ENCODE measurements at places on chromosomes 2 and 18.

DNA sequence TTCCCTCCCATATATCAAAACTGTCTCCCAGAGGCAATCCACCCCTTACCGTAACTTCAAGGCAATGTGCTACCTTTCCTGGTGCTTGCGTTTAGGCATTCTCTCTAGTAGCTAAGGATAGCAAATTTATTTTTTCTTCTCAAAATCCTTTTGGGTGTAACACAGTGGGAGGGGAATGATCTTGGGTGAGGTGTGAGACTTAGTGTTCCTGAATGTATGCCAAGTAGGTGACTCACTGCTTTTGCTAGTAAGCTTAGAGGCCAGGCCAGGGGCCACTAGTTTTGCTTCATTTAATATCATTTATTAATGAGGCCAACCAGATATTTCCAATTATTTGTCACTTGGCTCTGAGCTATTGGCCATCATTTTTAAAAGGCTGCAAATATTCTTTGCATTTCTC lies 135.5 kb downstream of the NAPG start:
- no peaks in the 10 kb centered on the region for H3K27me3 ChIP-seq
- H3K27ac ChIP-seq = no peak overlapping the region
- H3K4me3 ChIP-seq = no peak overlapping the region
- DNase-seq = no peak
- H3K4me1 ChIP-seq = no peaks in the 10 kb centered on the region

GRCh38 chr2:131046028-131046917 lies 47.0 kb downstream of the FAM168B start:
- no peak overlapping the region for H3K4me3 ChIP-seq
- no peak for DNase-seq
- no peaks in the 10 kb centered on the region for H3K27me3 ChIP-seq
- no peaks in the 10 kb centered on the region for H3K4me1 ChIP-seq

DNA sequence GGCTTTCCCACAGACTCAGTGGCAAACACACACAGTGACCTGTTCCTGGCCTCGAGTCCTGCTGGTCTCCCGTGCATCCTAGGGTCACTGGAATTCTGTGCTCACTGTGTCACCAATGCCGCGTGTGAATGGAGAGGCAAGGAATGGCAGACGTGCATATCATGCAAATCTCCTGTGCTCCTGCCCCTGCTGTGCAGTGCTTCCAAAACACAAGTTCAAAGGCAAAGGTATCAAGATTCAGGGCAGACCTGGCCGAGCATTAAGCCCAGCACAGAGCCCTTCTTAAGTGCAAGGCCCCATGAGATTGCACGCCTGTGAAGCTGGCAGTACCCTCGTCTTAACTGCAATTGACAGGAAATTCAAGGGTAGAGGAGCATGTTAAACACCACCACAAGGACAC lies 129.1 kb downstream of the NDUFA10 start:
- no peak for DNase-seq
- no peak overlapping the region for H3K4me3 ChIP-seq
- H3K36me3 ChIP-seq = no peaks in the 10 kb centered on the region
- H3K4me1 ChIP-seq = no peaks in the 10 kb centered on the region
- H3K27ac ChIP-seq = no peak overlapping the region
- peaks cover 2% of the 10 kb centered on the region for H3K27me3 ChIP-seq

- no peaks in the 10 kb centered on the region for H3K27me3 ChIP-seq
- H3K4me3 ChIP-seq = no peak overlapping the region
- no peak overlapping the region for H3K27ac ChIP-seq
These were observed 38.1 kb downstream of the NUP35 start for GRCh38 chr2:183162362-183162761.

- H3K36me3 ChIP-seq = no peaks in the 10 kb centered on the region
- no peak overlapping the region for H3K4me3 ChIP-seq
- H3K27me3 ChIP-seq = no peaks in the 10 kb centered on the region
- no peak for DNase-seq
- H3K27ac ChIP-seq = no peak overlapping the region
- no peaks in the 10 kb centered on the region for H3K4me1 ChIP-seq
These were observed 156.9 kb upstream of the ITGA6 start for GRCh38 chr2:172270278-172271079.

DNA sequence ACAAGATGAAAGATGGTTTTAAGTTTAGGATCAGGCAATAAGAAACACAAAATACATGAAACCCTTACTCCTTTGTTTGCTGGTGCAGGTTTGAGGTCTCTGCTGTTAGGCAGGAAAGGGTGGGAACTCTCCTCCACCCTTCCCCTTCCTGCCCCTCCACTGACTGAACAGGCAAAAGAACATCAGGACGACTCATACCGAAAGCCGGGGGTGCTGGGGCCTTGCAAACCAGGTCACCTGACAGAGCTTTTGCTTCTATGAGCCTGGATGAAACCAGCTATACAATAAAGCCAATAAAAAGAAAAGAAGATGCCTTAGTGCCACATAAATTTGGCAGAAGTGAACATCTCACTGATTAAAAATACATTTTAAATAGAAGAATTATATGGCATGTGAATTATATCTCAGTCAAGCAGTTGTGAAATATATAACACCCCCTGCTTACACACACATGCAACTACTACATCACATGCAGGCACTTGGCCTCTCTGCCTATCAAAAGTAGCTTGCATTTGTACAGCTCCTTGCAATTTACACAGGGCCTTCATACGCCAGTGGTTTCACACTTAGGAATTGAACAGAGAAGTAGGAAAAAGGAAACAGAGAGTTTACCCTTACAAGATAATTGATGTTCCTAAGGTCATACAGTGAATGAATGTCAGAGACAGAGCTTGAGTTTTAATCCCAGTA lies 215.1 kb upstream of the TRIB2 start:
- DNase-seq = no peak
- H3K27ac ChIP-seq = no peak overlapping the region
- no peak overlapping the region for H3K4me3 ChIP-seq
- no peaks in the 10 kb centered on the region for H3K27me3 ChIP-seq

- no peak overlapping the region for H3K27ac ChIP-seq
- no peaks in the 10 kb centered on the region for H3K27me3 ChIP-seq
- no peaks in the 10 kb centered on the region for H3K4me1 ChIP-seq
- peaks cover 3% of the 10 kb centered on the region for H3K36me3 ChIP-seq
- no peak for DNase-seq
These were observed 118.4 kb upstream of the DAPL1 start for GRCh38 chr2:158676696-158677095.

DNA sequence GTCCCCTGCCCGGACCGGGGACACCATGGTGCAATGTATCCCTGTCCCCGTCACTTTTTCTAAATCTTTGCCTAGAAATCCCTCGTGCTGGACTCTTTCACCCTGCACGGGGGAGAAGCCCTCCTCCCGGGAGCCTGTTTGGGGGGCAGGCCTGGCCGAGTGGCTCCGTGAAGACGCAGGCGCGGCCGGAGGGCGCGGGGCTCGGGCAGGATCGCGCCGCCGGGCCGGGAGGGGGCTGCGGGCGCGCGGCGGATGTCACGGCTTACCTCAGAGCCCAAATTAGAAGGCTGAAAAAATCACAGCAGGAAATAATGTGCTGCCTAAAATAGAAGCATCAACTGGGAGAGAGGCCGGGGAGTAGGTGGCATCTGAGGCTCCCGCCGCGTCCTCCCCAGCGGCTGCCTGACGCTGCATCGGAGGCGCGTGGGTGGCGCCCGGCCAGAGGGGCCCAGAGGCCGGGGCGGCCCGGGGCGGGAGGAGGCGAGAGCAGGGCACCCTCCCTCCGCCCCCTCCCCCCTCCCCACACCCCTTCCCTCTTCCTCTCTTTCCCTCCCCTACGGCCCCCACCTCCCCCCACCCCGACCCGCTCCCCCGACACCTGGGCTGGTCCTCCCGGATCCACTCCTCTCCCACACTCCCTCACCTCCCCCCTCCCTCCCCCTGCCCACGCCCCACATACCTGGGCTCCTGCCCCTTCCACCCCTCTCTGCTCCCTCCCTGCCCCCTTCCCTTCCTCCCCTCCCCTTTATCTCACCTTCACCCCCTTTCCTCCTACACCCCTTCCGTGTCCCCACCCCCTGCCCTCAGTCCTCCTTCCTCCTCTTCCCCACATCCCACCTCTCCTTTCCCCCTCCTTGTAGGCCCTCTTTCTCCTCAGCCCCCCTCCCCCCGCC lies 51.9 kb downstream of the SLC4A1AP start:
- no peak for DNase-seq
- H3K27me3 ChIP-seq = no peaks in the 10 kb centered on the region
- peaks cover 18% of the 10 kb centered on the region for H3K4me1 ChIP-seq
- H3K27ac ChIP-seq = peak overlapping the region; percentile 35
- H3K36me3 ChIP-seq = no peaks in the 10 kb centered on the region
- H3K4me3 ChIP-seq = peak overlapping the region; percentile 46

DNA sequence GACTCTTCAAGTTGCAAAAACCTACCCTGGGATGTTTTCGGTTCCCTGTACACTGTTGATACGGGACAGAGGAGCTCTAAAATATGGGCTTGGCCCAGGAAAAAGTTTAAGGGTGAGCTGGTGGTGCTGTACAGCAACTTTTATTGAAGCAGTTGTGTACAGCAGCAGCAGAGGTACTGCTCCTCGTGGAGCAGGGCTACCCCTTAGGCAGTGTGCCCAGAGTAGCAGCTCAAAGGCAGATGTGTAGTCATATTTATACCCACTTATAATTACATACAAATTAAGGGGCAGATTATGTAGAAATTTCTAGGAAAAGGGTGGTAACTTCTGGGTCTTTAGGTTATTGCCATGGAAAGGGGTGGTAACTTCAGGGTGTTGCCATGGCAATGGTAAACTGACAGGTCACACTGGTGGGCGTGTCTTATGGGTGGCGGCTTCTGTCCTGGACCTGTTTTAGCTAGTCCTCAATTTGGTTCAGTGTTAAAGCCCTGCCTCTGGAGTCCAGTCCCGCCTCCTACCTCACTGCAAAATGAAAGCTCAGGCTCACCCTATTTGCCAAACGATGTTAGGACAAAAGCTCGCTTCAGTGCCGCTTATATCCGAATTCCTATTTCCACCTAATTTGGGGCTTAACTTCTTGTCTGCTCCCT lies 203.2 kb downstream of the ETAA1 start:
- no peak overlapping the region for H3K4me3 ChIP-seq
- no peaks in the 10 kb centered on the region for H3K4me1 ChIP-seq
- H3K36me3 ChIP-seq = no peaks in the 10 kb centered on the region
- H3K27ac ChIP-seq = no peak overlapping the region
- no peak for DNase-seq

GRCh38 chr2:39127973-39128372 lies 7.1 kb upstream of the SOS1 start:
- H3K36me3 ChIP-seq = no peaks in the 10 kb centered on the region
- H3K27ac ChIP-seq = no peak overlapping the region
- no peak overlapping the region for H3K4me3 ChIP-seq
- no peaks in the 10 kb centered on the region for H3K27me3 ChIP-seq
- no peak for DNase-seq
- H3K4me1 ChIP-seq = peaks cover 8% of the 10 kb centered on the region

DNA sequence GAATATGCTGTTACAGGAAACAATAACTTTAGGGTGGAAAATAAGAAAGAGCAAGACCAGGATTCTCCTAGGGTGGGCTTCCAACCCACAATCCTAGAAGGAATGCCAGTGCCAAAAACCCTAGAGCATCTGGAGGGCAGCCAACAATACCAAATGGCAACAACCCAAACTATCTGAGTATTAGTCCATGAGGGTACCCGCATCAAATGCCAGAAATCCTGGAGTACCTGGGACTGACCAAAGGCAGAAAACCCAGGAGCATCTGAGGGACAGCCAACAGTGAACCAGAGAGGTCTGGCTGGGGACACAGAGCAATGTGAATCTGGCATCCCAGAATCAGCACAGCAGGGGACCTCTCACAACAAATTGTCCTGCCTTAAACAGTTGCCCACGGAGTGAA lies 126.3 kb downstream of the SCG2 start:
- H3K36me3 ChIP-seq = no peaks in the 10 kb centered on the region
- no peak overlapping the region for H3K4me3 ChIP-seq
- DNase-seq = no peak

DNA sequence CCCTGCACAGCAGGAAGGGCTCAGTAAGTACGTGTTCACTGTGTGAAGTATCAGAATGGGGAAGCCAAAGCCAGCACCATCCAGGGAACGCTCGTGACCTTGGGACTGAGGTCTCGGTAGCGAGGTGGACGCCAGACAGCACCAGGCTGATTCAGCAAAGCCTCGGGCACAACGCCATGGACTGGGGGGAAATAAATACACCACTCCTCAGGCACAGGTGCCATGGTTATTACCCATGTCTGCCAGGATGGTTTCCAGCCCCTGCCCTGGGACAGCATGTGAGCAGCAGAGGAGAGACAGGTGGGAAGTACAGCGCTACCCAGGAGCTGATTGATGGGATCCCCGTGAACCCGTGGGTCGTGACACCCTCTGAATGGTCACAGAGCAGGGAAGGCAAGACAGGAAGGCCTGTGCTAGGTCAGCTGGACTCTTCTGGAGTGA lies 53.0 kb downstream of the REEP1 start:
- H3K4me3 ChIP-seq = no peak overlapping the region
- H3K36me3 ChIP-seq = no peaks in the 10 kb centered on the region
- H3K27me3 ChIP-seq = peaks cover 19% of the 10 kb centered on the region
- DNase-seq = no peak
- H3K27ac ChIP-seq = no peak overlapping the region

DNA sequence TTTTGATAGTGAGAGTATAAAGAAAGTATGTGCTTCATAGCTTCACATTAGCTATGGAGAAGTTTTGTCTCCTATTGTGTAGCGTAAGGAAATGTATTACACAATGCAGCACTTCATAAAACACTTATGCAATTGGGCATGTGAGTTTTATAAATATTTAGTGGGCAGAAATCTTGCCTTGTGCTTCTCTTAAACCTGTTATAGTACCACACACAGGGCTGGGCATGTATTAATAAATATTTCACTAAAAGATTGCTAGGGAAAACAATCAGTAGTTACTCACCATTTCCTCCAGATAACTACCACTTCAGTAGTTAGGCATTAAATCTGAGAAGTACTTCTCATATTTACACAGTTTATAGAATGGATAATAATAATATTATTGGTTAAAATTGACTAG lies 1080.8 kb upstream of the PIK3C3 start:
- H3K27ac ChIP-seq = no peak overlapping the region
- H3K4me1 ChIP-seq = no peaks in the 10 kb centered on the region
- H3K36me3 ChIP-seq = no peaks in the 10 kb centered on the region
- DNase-seq = no peak

- H3K4me1 ChIP-seq = no peaks in the 10 kb centered on the region
- no peak overlapping the region for H3K4me3 ChIP-seq
- no peak overlapping the region for H3K27ac ChIP-seq
- no peak for DNase-seq
- no peaks in the 10 kb centered on the region for H3K27me3 ChIP-seq
These were observed 158.0 kb downstream of the NEDD4L start for GRCh38 chr18:58201733-58202730.

- DNase-seq = no peak
- no peak overlapping the region for H3K4me3 ChIP-seq
- H3K4me1 ChIP-seq = no peaks in the 10 kb centered on the region
- no peak overlapping the region for H3K27ac ChIP-seq
- no peaks in the 10 kb centered on the region for H3K27me3 ChIP-seq
These were observed 124.2 kb downstream of the CLIP4 start for GRCh38 chr2:29239209-29239960.

GRCh38 chr18:31633392-31634330 lies 42.0 kb downstream of the TTR start:
- no peaks in the 10 kb centered on the region for H3K27me3 ChIP-seq
- no peaks in the 10 kb centered on the region for H3K4me1 ChIP-seq
- H3K36me3 ChIP-seq = no peaks in the 10 kb centered on the region
- no peak for DNase-seq
